NCI-H1694 treated with DMSO at 0.1 percent for 48 hours (cell line): ENCODE measurements at places on chromosomes 2 and 18.

GRCh38 chr2:73156539-73157124 is 43.9 kb upstream of the RAB11FIP5 start:
- DNase-seq: peak; percentile 52

DNA sequence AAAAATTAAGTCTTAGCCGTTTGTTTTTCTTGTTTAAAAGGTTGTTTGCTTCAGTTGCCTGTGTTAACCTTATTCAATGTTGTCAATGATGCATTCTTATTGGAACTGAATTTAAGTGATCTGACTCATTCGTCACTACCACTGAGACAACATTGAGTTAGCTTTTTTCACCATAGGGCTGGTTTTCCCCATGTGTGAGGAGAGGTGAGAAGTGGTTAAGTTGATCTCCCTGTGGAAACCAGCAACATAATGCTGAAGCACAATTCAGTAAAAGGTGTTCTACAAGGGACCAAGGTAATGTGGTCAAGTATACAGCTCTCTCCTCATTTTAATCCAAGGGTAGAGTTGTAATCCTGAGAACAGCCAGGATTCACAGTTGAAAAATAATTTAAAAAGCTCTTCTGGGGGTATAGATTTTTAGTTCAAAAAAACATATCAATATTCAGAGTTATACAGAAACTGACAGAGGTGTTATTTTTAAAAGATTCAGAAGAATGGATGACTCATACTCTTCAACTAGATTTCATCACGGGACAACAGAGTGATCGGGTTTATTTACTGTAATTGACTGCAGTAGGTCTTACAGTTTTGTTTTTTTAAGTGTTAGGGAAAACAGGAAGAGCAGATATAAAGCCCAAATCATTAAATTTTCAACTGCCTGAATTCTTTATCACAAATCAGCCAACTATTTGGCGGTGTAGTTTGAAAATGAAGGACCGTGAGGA is 12.6 kb downstream of the NOP58 start:
- DNase-seq: no peak

DNA sequence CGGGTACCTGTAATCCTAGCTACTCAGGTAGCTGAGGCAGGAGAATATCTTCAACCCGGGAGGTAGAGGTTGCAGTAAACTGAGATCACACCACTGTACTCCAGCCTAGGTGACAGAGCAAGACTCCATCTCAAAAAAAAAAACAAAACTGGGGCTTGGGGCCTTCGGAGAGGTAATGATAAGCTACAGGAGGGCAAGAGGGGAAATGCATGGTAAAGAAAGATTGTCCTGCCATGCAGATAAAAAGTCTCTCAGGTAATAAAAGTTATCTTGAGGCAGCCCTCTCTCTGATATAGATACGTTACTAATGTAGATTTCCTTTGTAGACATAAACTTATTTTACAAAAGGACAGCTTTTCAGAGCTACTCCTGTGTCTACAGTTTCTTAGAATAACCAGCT is 3.7 kb upstream of the RAB1A start:
- DNase-seq: no peak

GRCh38 chr2:176103194-176103593 is 3.6 kb downstream of the HOXD12 start:
- no peak for DNase-seq

DNA sequence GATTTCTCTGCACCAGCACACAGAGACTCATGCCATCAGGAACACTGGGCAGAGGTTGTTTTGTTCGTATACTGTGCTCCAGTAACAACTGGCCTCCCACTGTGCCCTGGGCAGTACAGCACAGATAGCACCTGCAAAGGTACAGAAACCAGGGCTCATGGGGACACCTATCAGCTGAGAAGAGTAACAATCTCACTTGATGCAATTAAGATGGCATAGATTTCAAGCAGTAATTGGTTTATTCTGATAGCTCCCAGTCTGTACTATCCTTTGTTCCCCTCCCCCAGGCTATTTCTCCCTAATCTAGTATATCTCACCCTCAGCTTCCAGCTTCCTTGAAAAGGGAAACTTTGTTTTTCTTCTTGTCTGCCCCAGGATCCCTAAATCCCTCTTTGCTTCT is 343.9 kb upstream of the MMADHC start:
- no peak for DNase-seq

DNA sequence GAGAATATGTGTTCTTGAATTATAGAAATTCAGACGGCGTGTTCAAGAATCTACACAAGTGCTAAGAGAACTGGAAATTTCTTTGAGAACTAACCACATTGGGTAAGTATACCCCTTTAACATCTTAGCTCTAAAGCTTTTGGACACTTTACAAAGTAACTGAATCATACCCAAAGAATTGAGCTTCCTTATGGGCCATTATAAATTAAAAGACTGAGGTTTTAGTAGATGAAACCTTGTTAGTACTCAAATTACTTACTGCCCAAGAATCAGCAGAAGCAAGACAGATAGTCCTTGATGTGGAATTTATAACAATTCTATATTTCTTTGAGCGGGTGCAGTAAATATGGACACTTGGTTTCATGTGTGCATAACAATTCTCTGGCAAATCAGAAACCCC is 168.3 kb downstream of the PRPF40A start:
- DNase-seq: no peak

DNA sequence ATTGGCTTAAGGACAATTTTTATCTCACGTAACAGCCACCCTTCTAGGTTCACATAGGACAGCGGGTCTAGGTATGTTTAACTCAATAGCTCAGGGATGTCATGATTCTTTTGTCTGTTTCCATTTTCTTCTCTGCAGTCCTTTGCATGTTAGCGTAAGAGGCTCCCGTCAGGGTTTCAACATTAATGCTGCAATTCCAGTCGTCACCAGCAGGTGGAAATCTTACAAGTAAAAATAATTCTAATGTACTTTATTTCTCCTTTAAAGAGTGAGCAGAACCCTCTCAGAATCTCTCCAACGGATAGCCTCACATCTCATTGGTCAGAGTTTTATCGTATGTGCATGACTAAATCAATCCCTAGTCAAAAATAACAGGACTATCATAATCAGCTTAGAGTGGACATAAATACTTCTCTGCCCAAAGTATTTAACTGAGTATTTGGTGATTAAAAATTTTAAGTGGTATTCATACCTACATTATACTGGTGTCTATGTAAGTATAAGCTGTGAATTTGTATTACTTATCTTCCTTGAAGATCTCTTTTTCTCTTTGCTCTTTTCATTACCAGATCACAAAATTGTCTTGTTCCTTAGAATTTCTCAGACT is 487.2 kb upstream of the GCFC2 start:
- peak; percentile 5 for DNase-seq

- no peak for DNase-seq
Measured at GRCh38 chr2:153287109-153287801, 191.3 kb downstream of the RPRM start.

- no peak for DNase-seq
Measured at GRCh38 chr18:50045126-50045525, 149.8 kb downstream of the MYO5B start.

DNA sequence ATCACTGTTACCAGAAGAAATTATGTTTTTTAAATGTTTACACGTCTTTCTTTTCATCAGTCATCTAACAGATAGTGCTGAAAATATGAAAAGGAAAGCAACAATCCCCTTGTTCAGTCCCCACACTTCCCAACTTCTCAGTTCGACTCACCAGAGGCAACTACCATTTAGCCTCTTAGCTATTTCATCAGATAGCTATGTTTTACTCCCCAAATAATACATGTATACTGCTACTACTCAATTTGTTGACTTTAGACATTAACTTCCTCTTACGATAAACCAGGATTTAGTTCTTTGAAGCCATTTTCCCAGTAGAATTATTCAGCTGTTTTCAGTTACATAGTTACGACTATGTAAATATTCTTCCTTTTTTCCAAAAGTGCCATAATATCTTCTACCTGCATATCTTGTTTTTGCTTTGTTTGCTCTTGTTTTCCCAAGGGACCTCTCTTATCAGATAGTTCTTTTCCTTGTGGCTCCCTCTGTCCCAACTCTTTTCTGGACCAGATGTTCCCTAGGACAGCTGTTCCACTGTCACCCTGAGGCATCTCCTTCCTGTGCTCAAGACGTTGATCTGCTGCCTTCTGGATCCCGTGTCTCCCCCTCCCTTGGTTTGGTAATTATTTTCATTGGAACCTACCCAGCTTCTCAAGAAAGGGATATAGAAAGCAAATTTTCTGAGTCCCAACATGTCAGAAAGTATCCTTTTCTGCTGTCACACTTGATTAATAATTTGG is 289.3 kb upstream of the TANK start:
- no peak for DNase-seq

GRCh38 chr2:99656994-99657393 is 167.2 kb upstream of the REV1 start:
- DNase-seq: no peak

DNA sequence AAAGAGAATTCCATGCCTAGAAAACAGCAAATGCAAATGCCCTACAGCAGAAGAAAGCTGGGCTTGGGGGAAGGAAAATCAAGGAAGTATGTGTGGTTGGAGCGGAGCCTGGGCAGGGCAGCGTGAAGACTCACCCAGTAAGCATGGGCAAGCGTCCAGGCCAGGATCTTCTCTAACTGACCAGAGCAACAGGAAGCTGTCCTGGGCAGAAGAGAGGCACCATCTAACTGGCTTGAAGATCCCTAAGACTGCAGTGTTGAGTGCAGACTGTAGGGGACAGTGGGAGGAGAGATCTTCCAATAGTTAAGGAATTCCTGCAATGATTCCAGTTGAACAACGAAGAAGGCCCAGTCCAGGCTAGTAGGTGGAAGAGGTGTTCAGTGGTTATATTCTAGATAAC is 57.9 kb downstream of the NXPH2 start:
- no peak for DNase-seq

DNA sequence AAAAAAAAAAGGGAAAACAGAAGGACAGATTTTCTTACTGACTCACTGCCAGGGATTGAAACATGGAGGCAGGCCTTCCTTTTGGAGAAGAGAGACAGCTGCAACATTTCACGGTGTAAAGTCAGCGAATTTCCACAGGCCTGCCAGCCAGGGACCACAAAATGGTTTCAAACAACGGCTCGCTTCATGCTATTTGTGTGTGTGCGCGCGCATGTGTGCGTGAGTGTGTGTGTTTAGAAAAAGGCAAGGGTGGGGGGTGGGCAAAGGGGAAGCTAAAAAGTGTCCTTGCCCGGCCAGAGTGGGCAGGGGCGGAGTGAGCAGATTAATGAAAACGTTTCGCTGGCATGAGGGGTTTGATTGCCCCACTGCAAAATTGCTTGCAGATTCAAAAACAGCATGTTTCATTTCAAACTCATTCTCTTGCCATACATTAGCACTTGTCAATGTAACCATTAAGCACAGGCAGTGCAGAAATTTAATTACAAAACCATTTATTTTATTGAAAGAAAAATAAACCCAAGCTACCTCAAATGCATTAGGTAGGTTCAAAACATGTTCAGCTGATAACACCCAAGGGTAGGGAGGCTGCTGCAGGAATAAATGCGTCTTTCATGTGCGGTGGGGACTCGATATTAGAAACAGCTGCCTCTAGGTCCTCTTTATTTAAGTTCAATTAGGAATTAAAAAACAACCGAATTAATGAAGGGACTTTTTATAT is 182.1 kb upstream of the SIX2 start:
- DNase-seq: no peak

GRCh38 chr18:26813043-26813442 is 52.5 kb downstream of the AQP4 start:
- DNase-seq: peak; percentile 15

GRCh38 chr2:77418537-77418936 is 103.6 kb downstream of the LRRTM4 start:
- DNase-seq: no peak

DNA sequence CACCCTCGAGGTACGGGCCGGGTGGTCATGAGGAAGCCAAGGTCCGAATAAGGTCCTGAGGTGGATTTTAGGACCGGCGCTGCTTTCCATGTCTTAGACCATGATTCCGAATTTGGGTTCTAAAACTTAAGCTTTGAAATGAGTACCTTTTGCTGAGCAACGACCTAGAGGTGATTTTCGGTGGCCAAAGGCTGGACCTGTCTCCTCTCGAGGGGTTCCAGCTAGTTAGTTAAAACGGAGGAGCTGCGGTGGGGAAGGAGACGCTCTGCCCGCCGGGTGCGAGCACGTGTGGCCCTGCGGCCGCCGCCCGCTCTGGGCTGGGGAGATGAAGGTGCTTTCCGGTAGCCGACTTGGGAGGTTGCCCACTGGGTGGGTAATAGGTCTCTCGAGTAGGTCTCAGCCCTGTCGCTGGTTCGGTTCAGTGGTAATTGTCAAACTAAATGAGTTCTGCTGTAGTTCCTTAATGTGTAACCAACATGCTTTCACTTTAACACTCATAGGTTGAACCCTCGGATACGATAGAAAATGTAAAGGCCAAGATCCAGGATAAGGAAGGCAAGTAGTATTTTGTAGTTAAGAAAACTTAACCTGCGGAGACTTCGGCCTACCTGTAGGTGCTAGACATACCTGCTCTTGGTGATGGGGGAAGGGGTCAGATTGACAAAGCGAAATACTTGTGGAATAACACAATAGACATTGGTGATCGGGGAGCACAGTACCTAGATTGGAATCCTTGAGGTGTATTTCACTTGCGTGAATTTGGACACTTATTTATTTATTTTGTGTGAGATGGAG is 572 bp downstream of the RPS27A start:
- DNase-seq: no peak

DNA sequence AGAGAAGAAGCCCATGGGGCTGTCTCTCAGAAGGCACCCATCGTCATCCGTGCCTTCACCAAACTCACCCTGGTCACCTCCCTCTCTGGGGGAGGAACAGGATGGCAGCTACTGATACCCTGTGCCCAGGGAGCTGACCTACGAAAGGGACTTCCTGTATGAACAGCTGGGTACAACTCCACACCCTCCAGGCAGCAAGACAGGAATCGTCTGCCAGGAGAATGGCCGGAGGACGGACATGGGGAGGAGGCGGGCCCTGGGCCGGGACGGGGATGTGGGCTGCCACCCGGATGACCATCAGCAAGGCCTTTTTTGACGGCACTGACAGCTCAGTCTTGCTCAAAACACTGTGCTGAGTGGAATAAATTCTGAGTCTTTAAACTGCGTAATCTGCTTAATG is 243.6 kb downstream of the HDAC4 start:
- no peak for DNase-seq

GRCh38 chr2:132677661-132678060 is 7.7 kb upstream of the LYPD1 start:
- DNase-seq: no peak

- no peak for DNase-seq
Measured at GRCh38 chr2:190514676-190515075, 19.8 kb downstream of the NEMP2 start.

DNA sequence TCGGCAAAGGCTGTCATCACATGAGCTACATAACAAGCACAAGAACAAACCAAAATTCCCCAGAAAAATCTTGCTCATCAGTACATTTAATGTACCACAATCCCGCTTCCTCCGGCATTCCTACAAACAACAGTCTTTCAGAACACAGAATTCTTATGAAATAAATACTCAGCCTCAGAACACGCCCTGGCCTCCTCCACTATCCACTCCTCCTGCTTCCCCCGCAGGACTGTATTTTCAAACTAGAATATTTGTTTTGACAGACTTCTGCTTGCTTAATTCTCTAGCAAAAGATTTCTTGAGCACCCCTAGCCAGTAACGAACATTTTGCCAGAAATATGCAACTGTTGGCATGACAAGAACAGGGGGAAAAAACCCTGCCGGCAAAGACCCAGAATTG is 131.2 kb downstream of the THADA start:
- DNase-seq: no peak
